Ovary (tissue), 10 donors: ENCODE measurements at places on chromosomes 1 and 21. TPM values are rescaled to one million over a fixed set of nuclear protein-coding genes. Genes with fewer than 3 reads are reported as not detected.

The AKR7A3 gene
- 2.1 TPM for total RNA-seq

GRCh38 chr1:11142618-11143391, 43.1 kb upstream of the EXOSC10 start:
- H3K4me1 ChIP-seq = peaks cover 2% of the 10 kb centered on the region
- H3K4me3 ChIP-seq = no peak overlapping the region
- no peaks in the 10 kb centered on the region for H3K27me3 ChIP-seq
- H3K27ac ChIP-seq = no peak overlapping the region
- H3K36me3 ChIP-seq = no peaks in the 10 kb centered on the region
- no peak for DNase-seq

- no peaks in the 10 kb centered on the region for H3K36me3 ChIP-seq
- no peak overlapping the region for H3K4me3 ChIP-seq
- peak; percentile 40 for DNase-seq
Observed at GRCh38 chr21:43609501-43610340, 49.6 kb downstream of the HSF2BP start.

- H3K27me3 ChIP-seq = no peaks in the 10 kb centered on the region
- H3K4me1 ChIP-seq = peaks cover 7% of the 10 kb centered on the region
- H3K4me3 ChIP-seq = no peak overlapping the region
- H3K36me3 ChIP-seq = no peaks in the 10 kb centered on the region
- no peak overlapping the region for H3K27ac ChIP-seq
Observed at GRCh38 chr21:36430841-36431240, 45.6 kb downstream of the CHAF1B start.

GRCh38 chr1:212928323-212929291, 21.7 kb upstream of the VASH2 start:
- no peaks in the 10 kb centered on the region for H3K27me3 ChIP-seq
- H3K27ac ChIP-seq = no peak overlapping the region
- no peak overlapping the region for H3K4me3 ChIP-seq

DNA sequence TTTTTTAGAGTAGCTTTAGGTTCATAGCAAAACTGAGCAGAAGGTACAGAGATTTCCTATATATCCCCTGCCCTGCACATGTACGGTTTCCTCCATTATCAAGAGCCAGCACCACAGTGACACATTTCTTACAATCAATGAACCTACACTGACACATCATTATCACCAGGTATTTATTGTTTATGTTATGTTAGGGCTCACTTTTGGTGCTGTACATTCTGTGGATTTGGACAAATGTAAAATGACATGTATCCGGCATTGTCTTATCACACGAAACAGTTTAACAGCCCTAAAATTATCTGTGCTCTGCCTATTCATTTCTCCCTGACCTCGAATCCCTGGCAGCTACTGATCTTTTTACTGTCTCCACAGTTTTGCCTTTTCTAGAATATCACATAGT, 93.7 kb upstream of the DPH5 start:
- no peak overlapping the region for H3K27ac ChIP-seq
- no peaks in the 10 kb centered on the region for H3K36me3 ChIP-seq
- H3K27me3 ChIP-seq = no peaks in the 10 kb centered on the region
- DNase-seq = no peak
- H3K4me3 ChIP-seq = no peak overlapping the region
- H3K4me1 ChIP-seq = no peaks in the 10 kb centered on the region

- H3K27me3 ChIP-seq = no peaks in the 10 kb centered on the region
- H3K36me3 ChIP-seq = no peaks in the 10 kb centered on the region
- peaks cover 9% of the 10 kb centered on the region for H3K4me1 ChIP-seq
- DNase-seq = no peak
Observed at GRCh38 chr1:226916497-226916896, 23.6 kb upstream of the COQ8A start.

The PLA2G2A gene
- total RNA-seq = 23.0 TPM

DNA sequence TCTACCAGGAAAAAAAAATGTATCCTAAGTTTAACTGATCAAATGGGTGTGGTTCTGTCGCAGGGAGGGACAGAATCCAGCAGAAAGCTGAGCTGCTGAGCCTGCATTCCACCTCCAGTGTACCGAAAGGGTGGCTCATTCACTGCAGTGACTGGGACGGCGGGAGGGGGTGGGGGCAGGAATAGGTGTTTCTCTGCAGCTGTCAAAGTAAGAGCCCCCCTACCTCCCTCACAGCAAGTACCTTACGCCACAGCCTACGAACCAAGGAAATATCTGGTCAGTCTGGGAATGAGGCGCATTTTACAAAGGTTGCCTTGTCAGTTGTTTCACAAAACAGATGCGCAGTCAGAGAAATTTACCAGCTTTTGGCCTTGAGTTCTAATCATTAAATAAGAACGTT, 1.7 kb downstream of the S100B start:
- no peak overlapping the region for H3K27ac ChIP-seq
- peaks cover 23% of the 10 kb centered on the region for H3K4me1 ChIP-seq
- no peaks in the 10 kb centered on the region for H3K27me3 ChIP-seq
- no peak for DNase-seq

GRCh38 chr1:27428316-27429028, 36.0 kb downstream of the GPR3 start:
- no peaks in the 10 kb centered on the region for H3K36me3 ChIP-seq
- H3K4me1 ChIP-seq = peaks cover 13% of the 10 kb centered on the region
- H3K27me3 ChIP-seq = no peaks in the 10 kb centered on the region
- no peak overlapping the region for H3K4me3 ChIP-seq
- H3K27ac ChIP-seq = no peak overlapping the region

DNA sequence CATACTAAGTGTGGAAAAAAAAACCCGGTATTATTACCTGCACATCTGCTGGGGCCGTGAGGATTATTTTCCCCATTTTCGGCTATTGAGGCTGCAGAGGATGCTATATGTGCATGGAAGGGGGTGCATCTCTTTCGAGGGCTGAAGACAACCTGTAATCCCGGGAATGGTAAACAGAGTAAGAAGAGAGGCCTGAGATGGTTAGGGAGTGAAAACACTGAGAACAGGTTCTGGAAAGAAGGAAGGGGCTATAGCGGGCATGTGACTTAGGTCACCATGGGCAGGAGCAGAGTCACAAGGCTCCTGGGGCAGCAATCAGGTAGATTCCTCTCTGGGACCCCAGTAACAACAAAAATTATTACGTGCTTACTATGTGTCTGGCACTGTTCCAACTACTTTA, 299.1 kb downstream of the RRAGC start:
- peaks cover 4% of the 10 kb centered on the region for H3K4me1 ChIP-seq
- no peaks in the 10 kb centered on the region for H3K27me3 ChIP-seq
- no peaks in the 10 kb centered on the region for H3K36me3 ChIP-seq
- H3K4me3 ChIP-seq = no peak overlapping the region
- DNase-seq = no peak

DNA sequence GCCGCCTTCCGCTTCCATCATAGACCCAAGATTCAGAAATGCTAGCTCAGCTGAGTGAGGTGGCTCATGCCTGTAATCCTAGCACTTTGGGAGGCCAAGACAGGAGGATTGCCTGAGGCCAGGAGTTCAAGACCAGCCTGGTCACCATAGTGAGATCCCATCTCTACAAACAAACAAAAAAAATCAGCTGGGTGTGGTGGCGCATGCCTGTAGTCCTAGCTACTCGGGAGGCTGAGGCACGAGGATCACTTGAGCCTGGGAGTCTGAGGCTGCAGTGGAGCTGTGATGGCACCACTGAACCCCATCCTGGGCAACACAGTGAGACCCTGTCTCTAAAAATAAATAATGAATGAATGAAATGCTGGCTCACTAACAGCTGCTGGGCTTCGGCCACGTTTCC, 39.7 kb downstream of the TOMM20 start:
- H3K4me3 ChIP-seq = no peak overlapping the region
- no peak overlapping the region for H3K27ac ChIP-seq
- H3K27me3 ChIP-seq = no peaks in the 10 kb centered on the region
- H3K36me3 ChIP-seq = no peaks in the 10 kb centered on the region

The KRTAP19-1 gene
- not detected for total RNA-seq

- peaks cover 2% of the 10 kb centered on the region for H3K4me1 ChIP-seq
- no peaks in the 10 kb centered on the region for H3K36me3 ChIP-seq
- H3K27ac ChIP-seq = no peak overlapping the region
- H3K27me3 ChIP-seq = no peaks in the 10 kb centered on the region
- no peak for DNase-seq
- no peak overlapping the region for H3K4me3 ChIP-seq
Observed at GRCh38 chr21:29749223-29749622, 190.6 kb downstream of the GRIK1 start.

DNA sequence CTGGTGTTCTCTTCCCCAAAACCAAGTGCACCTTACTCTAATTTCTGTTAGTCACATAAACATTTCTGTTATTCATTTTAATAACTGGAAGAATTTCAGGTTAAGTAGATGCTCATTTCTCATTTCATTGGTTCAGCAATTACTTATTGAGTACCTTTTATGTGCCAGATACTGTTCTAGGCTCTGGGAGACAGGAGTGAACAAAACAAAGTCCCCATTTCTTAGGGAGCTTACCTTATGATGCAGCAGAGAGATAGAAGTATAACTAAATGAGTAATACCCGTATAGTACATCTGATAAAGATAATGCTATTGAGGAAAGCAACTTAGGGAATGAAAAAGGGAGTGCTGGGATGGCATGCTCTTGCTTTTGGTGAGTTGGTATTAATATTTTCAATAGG, 33.7 kb downstream of the LRRC8C start:
- no peaks in the 10 kb centered on the region for H3K36me3 ChIP-seq
- H3K4me1 ChIP-seq = no peaks in the 10 kb centered on the region
- H3K4me3 ChIP-seq = no peak overlapping the region
- no peak overlapping the region for H3K27ac ChIP-seq

DNA sequence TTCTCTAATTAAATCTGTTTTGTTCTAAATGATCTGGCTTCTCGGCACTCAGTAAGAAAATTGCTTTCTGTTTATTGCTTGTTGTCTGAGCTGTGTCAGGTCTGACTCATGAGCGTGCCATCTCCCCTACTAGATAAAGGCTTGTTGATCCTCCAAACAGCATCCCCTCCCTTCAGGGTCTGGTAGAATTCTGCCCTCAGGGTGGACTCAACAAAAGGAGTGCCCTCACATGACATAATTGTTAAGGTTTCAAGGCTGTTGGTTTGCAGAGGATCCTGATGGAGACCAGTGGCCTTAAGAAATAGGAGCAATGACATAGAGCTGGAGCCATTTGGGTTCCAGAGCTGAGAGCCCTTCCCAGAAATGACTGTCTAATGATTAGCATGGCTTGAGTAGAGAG, 36.0 kb upstream of the ATP2B4 start:
- peaks cover 4% of the 10 kb centered on the region for H3K4me1 ChIP-seq
- no peak for DNase-seq
- no peaks in the 10 kb centered on the region for H3K36me3 ChIP-seq
- no peak overlapping the region for H3K27ac ChIP-seq
- H3K27me3 ChIP-seq = no peaks in the 10 kb centered on the region
- no peak overlapping the region for H3K4me3 ChIP-seq

The S100A1 gene
- total RNA-seq = not detected

- no peaks in the 10 kb centered on the region for H3K4me1 ChIP-seq
- H3K4me3 ChIP-seq = no peak overlapping the region
- no peaks in the 10 kb centered on the region for H3K36me3 ChIP-seq
- H3K27me3 ChIP-seq = no peaks in the 10 kb centered on the region
Observed at GRCh38 chr1:172496678-172497077, 36.3 kb upstream of the SUCO start.

DNA sequence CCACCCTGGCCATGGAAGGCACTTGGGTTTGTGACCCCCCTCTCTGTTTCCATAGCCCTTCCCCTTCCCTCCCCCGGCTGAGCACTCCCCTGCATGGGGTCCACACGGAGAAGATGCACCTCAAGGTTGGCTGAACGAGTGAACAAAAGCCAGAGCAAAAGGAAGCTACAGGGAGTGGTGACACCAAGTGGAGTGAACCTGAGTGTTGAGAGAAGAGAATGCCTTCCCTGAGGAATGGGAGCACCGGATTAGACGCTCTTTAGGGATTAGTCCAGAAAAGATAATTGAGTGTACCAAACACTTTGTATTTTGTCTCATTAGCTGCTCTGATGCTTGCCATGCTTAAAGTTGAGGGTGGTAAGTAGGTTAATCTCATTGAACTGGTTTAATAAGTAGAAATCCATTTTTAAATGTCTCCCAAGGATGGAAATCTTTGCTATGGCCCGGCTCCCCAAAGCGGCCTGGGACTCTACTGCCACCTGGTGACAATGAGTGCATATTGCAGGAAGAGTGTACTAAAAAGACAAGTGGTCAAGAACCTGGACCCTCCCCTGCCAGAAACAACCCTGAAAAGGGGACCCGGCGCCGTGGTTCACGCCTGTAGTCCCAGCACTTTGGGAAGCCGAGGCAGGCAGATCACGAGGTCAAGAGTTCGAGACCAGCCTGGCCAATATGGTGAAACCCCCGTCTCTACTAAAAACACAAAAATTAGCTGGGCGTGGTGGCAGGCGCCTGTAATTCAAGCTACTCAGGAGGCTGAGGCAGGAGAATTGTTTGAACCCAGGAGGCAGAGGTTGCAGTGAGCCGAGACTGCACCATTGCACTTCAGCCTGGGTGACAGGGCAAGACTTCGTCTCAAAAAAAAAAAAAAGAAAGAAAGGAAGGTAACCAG, 150.6 kb upstream of the ZC3H12A start:
- no peaks in the 10 kb centered on the region for H3K27me3 ChIP-seq
- H3K27ac ChIP-seq = no peak overlapping the region
- no peaks in the 10 kb centered on the region for H3K4me1 ChIP-seq
- no peak overlapping the region for H3K4me3 ChIP-seq
- H3K36me3 ChIP-seq = no peaks in the 10 kb centered on the region

- H3K27me3 ChIP-seq = no peaks in the 10 kb centered on the region
- no peak overlapping the region for H3K4me3 ChIP-seq
- no peaks in the 10 kb centered on the region for H3K36me3 ChIP-seq
- no peak overlapping the region for H3K27ac ChIP-seq
- no peak for DNase-seq
- H3K4me1 ChIP-seq = peaks cover 2% of the 10 kb centered on the region
Observed at GRCh38 chr1:170592591-170593111, 60.7 kb downstream of the GORAB start.

- no peak overlapping the region for H3K27ac ChIP-seq
- no peak overlapping the region for H3K4me3 ChIP-seq
- no peak for DNase-seq
- H3K4me1 ChIP-seq = peaks cover 4% of the 10 kb centered on the region
Observed at GRCh38 chr1:84963021-84963420, 33.9 kb downstream of the MCOLN2 start.

The LCE3E gene
- total RNA-seq = not detected
